ENCODE measurements at places on chromosomes 2 and 18.

- no peak for DNase-seq
Observed at GRCh38 chr2:74835831-74836674, 2.1 kb downstream of the HK2 start.

GRCh38 chr2:28325173-28325566, 67.5 kb upstream of the FOSL2 start:
- DNase-seq = no peak

DNA sequence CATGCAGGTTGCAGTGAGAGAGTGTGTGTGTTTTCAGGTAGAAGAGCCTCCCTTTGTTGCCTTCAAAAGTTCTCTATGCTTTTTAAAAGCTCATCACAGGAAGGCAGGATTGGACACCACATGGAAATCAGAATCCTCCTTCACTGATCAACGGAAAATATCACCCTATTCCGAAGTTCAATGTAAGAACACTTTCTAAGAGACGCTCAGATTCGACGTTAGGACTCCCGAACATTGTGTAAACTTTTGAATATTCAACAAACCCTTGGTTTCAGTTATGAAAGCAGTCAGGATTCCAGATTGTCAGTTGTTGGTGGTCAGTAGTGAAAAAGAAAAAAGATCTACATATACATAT, 561.4 kb upstream of the ID2 start:
- DNase-seq = no peak

DNA sequence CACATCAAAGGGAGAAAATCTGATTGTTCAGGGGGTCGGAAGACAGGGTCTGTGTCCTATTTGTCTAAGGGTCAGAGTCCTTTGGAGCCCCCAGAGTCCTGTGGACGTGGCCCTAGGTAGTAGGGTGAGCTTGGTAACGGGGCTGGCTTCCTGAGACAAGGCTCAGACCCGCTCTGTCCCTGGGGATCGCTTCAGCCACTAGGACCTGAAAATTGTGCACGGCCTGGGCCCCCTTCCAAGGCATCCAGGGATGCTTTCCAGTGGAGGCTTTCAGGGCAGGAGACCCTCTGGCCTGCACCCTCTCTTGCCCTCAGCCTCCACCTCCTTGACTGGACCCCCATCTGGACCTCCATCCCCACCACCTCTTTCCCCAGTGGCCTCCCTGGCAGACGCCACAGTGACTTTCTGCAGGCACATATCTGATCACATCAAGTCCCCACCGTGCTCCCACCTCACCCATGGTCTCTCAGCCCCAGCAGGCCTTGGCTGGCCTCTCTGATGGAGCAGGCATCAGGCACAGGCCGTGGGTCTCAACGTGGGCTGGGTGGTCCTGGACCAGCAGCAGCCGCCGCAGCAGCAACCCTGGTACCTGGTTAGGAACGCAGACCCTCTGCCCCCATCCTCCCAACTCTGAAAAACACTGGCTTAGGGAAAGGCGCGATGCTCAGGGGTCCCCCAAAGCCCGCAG, 3.8 kb downstream of the PROC start:
- DNase-seq = no peak

DNA sequence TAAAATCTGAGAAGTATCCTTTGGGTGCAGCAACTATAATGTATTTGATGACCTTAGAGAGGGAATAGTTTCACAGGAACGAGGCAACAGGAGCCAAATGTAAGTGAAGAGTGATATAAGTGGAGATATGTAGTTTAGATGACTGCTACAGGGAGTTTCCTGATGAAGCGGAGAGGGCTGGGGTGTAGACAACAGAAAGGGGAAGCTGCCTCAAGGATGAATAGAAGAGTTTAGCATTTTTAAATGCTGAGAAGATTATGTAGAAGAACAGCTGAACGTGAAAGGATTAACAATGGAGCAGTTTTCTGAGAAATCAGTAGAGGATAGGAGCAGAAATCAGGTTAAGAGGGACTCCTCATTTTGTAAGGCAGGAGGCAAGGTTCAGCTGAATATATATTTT, 133.3 kb downstream of the LCLAT1 start:
- DNase-seq = no peak

DNA sequence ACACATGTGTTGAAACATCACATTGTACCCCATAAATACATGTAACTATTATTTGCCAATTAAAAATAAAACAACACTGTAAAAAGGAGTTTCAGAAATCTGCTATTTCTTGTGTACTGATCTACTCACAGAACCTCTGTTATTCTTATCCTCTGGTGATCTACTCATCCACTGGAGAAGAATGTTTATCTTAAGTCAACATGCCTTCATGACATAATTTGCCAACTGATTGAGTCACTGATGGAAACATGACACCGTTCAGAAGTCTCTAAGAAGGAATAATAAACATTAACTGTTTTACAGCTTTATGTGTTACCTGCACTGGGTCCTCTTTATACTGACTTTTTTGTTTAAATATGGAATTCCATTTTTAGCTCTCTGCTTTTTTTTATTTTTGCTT, 555.2 kb downstream of the DCDC2C start:
- DNase-seq = no peak

GRCh38 chr2:55204950-55205349, 27.1 kb downstream of the CLHC1 start:
- no peak for DNase-seq

DNA sequence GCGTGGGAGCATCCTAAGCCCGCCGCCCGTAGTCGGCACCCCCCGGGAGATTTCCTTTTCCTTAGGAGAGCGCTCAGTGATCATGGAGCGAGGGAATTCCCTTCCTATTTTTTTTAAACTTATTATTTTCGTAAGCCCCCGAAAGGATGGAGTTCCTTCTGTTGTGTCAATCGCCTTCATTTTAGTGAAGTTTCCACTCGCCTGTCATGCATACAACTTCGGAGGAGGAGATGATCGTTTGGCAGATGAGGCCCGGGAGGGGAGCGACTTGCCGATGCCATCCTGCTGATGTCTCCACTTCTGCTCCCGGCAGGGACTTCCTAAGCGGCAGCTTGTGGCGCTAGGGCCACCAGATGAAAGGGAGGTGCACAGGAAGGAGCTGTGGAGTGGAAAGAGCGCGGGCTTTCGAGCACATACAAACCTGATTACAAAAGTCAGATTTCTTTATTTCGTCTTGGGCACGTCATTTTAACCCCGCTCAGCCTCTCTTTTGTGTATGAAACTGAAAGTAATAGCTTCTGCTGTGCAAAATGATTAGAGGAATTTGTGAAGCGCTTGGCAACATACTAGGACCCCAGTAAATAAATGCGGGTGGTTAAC, at the start of gene ADGRF3:
Gene ADGRF3, minus strand, starts transcription at position 336 of the 600 bp plus-strand sequence. CDS start 555 bp downstream, outside the sequence.
- peak; percentile 49 for DNase-seq

- no peak for DNase-seq
Observed at GRCh38 chr18:74784752-74785151, 187.1 kb downstream of the ZNF407 start.

DNA sequence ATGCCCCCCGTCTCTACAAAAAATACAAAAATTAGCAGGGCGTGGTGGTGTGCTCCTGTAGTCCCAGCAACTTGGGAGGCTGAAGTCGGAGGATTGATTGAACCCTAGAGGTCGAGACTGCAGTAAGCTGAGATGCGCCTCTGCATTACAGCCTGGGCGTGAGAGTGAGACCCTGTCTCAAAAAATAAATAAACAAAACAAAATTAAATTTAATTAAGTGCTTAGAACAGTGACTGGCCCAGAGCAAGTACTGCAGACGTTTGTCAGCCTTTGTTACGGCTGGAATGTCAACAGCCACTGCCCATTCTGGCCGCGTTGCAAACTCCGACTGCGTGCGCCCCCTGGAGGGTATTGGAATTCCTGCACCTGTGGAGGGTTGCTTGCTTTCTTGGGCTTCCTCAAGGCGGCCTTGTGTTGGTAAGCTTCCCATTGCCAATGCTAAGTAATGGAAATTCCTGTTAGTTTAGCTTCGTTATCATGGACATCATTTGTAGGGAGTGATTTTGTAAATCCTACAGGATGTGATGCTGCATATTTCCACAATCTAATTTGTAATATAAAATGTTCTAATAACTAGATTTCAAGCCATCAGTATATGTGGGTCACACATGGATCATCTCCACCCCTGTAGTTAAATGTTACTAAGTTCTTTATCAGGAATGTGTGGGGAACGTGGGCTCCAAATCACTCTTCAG, 15.9 kb upstream of the ATP6V1B1 start:
- peak; percentile 62 for DNase-seq

DNA sequence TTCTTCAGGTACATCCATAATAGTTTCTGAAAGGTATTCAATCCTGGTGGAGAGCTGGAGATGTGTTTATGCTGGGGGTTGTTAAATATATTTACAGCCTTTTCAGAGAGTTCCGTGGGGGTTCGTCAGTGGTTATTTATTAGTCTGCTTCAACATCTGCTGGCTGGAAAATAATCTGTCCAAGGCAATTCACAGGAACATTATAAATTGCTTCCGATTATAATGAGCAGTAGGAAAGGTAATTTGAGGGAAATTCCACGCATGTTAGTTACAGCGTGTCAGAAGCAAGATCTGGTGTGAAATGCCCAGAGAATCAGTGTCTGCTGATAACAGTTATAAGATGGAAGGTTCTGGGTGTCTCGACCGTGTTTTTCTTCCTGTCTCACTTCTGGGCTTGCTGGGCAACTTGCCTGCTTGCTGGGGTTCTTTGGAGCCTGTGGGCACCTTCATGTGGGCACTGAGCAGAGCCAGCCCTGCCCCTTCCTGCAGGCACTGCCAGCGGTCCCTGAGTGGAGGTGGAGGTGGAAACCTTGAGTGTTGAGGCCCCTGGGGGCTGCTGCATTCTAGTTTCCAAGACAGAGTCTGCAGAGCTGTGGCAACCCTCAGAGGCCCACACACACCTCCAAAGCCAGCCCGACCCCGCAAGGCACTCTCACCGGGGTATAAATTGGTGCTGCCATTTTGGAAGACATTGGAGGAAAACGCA, 185.7 kb downstream of the FAM210A start:
- no peak for DNase-seq

- no peak for DNase-seq
Observed at GRCh38 chr2:70648961-70649360, 95.3 kb upstream of the TGFA start.

DNA sequence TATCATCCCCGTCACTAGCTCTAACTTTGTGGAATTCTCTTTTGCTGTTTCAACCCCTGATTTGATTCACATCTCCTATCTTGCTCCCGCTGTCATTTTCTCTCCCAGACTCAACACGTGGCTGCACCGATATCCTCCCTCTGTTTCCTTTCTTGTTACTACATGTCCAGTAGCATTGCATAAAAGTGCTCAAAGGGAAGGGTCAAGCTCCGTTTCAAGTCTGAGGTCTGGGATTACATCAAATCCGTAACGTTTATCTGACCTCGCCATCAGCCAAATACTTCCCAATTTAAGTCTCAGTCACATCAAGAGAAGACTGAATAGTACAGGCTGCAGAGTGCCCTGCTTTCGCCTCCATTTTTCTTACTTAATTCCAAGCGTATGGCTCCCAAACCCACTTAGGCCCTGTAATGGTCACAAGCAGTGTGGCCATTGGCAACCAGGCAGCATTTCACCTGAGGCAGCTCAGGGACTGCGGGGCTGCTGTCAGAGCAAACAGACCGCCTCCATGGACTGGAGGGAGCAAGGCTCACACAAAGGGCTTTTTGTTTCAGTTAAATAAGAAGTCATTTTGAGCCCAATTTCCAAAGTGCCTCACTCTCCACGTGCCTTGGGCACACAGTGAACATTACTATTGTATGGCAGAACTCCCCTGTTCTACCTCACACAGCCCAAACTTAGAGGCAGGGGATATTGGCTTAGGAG, 217.8 kb downstream of the BCL11A start:
- DNase-seq = no peak

GRCh38 chr18:12321333-12321732, 13.3 kb downstream of the TUBB6 start:
- no peak for DNase-seq

- DNase-seq = no peak
Observed at GRCh38 chr2:33236482-33237385, 239.7 kb upstream of the RASGRP3 start.

DNA sequence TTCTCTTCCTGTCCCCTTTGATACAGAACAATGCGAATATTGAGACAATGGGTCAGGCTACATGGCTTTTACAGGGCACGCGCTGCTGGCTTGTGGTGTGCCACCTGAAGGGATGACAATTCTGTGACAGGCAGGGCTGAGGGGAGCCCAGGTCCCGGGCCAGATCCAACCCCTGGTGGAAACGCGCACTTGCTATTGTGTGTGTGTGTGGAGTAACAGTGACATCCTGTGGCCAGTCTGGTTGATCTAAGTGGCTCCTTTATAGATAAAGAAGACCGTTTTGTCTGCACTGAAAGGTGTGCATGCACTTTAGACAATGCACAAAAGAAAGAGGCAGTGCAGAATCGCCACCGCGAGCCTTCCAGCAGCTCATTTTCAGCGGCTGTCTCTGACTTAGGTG, 273.6 kb downstream of the HRH4 start:
- no peak for DNase-seq

- no peak for DNase-seq
Observed at GRCh38 chr2:168434146-168434545, 21.9 kb upstream of the CERS6 start.

DNA sequence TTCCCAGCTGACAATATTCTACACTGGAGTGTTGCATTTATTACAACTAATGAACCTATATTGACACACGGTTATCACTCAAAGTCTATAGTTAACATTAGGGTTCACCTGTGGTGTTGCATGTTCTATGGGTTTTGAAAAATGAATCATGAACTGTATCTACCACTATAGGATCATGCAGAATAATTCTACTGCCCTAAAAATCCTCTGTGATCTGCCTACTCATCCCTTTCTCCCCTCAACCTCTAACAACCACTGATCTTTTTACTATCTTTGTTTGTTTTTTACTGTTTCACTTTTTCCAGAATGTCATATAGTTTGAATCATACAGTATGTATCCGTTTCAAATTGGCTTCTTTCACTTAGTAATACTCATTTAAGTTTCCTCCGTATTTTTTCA, 47.6 kb upstream of the TCF7L1 start:
- no peak for DNase-seq

- DNase-seq = no peak
Observed at GRCh38 chr2:239399921-239400595, 762 bp downstream of the HDAC4 start.

DNA sequence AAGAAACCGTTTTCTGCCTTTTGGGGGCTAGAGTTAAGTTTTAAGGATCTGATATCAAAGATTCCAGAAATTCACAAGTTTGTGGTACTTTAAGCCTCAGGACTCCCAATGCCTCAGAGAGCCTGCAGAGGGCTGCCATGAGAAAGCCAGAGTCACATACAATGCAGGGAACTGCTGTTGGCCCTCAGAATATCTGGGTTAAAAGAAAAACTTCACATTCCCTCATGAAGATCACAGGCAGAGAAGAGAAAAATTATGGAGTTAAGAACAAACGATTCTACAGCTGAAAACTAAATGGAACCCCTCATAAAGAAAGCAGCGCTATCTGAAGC, 39.5 kb downstream of the HDAC4 start:
- DNase-seq = no peak

GRCh38 chr2:144774809-144775208, 254.9 kb upstream of the ZEB2 start:
- no peak for DNase-seq

GRCh38 chr18:48898521-48898920, 52.2 kb downstream of the SMAD7 start:
- DNase-seq = no peak

Measured in stimulated activated CD4-positive, alpha-beta T cell treated with anti-CD3 and anti-CD28 coated beads, Interleukin-4, amount 100 ng/mL, for 48 hours (primary cell).